Hippocampal formation (tissue), 2 donors: ENCODE measurements at places on chromosomes 13 and 19.

DNA sequence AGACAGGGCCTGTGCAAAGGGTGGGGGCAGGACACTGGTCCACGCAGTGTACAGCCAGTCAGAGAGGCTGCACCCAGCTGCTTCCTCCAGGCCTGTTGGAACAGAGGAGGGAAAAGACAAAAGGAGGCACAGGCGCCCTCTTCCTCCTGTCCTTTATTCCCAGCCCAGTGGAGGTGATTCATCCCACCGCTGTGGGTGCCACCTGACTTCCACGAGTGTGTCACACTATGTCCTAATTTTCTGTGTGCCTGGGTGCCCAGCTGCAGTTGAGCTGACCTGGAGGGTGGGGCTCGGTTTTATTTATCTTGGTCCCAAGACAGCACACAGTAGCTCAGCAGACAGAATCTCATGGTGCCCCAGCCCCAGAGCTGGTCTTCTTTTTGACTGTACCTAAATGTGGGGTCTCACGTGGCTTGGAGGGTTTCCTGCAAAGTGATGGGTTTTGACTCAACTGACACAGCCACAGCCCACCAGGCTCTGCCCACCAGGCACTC lies 9.0 kb downstream of the EPS15L1 start:
- no peak for DNase-seq

GRCh38 chr13:105952973-105953290 lies 582.5 kb downstream of the EFNB2 start:
- no peak for DNase-seq

DNA sequence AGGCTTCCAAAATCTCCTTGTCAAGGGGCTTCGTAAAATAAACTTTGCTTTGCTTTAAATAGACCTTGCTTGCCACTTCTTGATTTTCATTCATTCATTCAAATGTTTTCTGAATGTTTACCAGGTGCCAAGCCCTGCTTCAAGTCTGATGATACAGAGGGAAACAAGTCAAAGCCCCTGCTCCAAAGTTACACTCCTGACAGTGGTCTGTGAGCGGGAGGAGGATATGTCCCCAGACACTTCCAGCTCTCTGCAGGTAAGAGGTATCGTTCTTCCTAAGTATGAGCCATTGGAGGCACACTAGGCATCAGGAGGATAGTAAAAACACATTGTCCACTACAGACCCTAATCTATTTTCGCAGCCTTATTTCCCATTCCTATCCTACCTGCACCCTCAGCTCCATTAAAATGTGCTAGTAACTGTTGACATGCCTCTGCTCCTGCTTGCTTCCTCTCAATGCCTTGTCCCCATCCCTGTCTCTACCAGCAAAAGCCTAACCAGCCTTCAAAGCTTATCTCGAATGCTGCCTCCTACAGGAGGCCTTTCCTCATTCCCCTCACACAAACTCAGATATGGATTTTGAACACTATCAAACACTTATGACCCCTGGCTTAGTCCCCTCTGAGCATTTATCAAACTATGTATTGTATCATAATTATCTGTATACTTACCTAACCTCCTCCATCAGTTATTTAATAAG lies 6.2 kb upstream of the WBP4 start:
- no peak for DNase-seq

DNA sequence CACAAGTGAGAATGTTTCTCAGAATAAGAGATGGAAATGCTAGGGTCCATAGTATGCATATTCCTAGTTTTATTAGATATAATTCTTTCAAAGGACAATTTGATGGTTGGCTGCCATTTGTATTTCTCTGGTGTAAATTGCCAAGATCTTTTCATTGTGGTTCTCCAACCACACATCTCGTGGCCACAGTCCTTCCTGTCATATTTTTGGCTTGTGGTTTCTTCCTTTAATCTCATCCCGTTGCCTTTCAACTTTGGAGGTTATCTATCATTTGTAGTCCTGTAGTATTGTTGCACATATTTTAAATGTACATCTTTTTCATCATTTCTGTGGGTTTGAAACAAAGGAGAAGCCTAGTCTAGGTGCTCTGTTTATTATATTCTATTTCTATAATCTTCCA lies 61.2 kb downstream of the WASF3 start:
- no peak for DNase-seq

- no peak for DNase-seq
Measured at GRCh38 chr13:38880397-38880796, 110.2 kb downstream of the STOML3 start.

DNA sequence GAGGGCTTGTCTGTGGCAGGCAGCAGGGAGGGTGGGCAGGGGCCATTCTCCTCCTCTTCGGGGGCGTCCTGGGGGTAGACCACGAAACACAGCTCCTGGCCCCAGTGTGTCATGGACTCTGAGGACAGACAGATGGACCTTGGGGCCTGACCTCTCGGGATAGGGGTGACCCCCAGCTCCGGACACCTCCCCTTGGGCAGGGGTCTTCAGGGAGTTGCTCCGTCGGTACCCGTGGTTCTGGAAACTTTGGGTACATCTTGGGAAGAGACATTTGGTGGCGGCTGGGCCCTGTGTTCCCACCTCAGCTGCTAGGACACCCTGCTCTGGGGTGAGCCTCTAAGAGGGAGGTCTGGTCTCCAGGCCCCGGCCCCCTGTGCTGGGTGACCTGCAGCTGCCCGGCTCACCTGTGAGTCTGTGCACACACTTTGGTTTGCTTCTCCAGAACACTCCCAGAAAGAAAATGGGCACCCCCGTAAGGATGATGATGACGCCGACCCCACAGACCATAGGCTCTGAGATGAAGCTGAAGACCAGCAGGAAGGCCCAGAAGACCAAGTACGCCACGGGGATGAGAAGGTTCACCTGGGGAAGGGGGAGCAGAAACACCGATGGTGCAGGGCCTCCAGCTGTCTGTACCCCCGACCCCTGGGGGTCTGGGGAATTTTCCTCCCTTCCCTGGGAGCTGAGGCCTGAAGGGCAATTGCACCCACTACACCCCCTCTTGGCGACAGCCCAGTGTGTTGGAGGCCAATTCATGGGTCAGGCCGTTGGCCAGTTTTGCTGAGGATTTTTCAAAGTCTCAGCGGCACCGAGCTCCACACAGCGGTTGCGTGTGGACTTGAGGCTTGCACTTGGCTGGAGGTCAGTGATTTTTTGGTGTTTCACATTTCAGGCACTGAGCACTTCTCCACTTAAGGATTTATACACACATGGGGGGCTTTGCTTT lies 15.0 kb downstream of the LRP3 start:
- DNase-seq = no peak

DNA sequence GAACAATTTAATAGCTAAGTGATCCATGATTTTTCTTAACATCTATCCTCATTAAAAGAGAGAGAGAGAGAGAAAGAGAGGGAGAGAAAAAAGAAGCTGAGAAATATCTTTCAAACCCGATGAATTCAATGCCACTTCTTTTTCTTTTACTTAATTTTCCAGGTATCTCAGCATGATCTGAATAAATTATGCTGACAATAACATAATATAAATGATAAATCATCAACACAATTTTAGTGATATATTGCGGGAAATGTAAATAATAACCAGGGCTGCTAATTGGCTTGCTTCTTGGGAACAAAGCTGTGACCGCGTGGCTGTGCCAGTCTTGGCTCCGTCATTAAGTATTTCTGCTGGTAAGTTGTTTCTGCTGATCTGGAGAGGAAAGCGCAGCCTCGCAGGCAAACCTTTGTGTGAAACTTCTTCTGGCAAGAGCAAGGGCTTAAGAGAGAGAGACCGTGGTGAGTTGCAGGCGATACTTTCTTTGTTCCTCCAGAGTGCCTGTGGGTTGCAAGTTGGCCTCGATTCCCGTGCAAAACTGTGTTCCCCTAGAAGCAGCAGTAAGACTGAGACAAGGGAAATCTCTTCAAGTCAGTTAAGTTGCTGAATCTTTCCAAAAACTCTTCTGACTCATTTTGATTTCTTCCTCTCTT lies 489.1 kb upstream of the TSHZ3 start:
- DNase-seq = no peak

GRCh38 chr19:54389553-54389952 lies 24.8 kb upstream of the LAIR1 start:
- no peak for DNase-seq

- peak; percentile 35 for DNase-seq
Measured at GRCh38 chr19:19170053-19170872, at the start of gene MEF2B. Gene MEF2B (minus strand): TSS chr19:19170263. CDS start chr19:19150735, 19,528 bp downstream.

- DNase-seq = no peak
Measured at GRCh38 chr13:76991432-76991795, 467 bp upstream of the CLN5 start.

DNA sequence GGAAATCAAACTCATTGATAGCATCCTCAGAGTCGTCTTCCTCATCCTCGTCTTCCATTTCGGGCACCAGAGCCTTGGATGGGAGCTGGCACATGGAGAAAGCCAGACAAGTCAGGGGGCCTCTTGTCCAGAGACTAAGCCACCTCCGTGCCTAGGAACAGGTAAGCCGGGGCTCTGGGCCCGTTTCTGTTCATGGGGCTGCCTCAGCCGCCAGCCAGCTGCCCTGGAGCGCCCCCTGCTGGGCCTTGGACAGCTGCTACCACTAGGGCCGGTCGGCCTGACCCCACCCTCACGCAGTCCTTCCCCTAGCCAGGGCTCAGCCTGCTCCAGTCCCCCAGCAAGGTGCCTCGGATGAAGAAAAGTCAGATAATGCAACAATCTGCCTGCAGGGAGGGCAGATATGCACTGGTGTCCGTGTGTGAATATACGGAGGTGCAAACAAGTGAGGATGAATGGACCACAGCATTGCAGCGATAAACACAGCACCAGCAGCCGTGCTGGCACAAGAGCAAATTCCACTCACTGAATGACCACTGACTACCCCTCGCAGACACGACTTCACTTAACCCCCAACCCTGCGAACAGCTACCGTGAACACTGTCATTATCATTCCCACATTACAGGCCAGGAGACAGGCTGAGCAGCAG lies 11.9 kb upstream of the PRKD2 start:
- peak; percentile 58 for DNase-seq

DNA sequence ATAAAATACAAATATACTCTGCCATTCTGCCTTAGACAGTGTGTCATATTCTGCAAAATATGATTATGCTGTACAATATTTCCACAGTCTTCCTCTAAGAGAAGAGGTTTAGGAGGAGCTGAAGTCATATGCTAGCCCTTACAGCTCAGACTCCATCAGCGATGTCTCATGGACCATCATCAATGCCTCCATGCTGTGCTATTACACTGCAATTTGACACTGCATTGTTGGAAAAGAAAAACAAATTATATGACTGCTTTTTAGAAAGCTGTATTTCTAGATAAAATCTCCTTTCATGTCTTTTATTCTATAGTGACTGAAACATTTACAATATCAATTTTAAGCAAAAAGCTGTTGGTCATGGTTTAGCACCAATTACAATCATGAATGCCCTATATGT lies 1089.4 kb upstream of the MIR17HG start:
- no peak for DNase-seq

- DNase-seq = no peak
Measured at GRCh38 chr19:56113074-56113632, 7.9 kb downstream of the ZNF787 start.

GRCh38 chr13:45674908-45675307 lies 27.2 kb upstream of the CBY2 start:
- DNase-seq = no peak
